Regular cardiac myocyte (primary cell): ENCODE measurements at places on chromosomes 1 and 21. TPM values are rescaled to one million over a fixed set of nuclear protein-coding genes. Genes with fewer than 3 reads are reported as not detected.

The SPSB1 gene
- total RNA-seq = 24.2 and 25.1 TPM in 2 replicates

The ZYG11A gene
- 0.28 and 2.3 TPM in 2 replicates for total RNA-seq

The OR2T11 gene
- total RNA-seq = not detected in 2 replicates

The C1QC gene
- not detected in 2 replicates for total RNA-seq

The RTCA gene
- 52.7 and 64.4 TPM in 2 replicates for total RNA-seq

The EDARADD gene
- total RNA-seq = under 0.01 and 0.19 TPM in 2 replicates

The PIGR gene
- under 0.01 TPM in 2 replicates for total RNA-seq

The TNFRSF9 gene
- total RNA-seq = 0.19 and 0.28 TPM in 2 replicates

The TRAF3IP3 gene
- not detected in 2 replicates for total RNA-seq

The FAM167B gene
- 0.38 and 2.0 TPM in 2 replicates for total RNA-seq

The PAQR6 gene
- 0.19 and 0.28 TPM in 2 replicates for total RNA-seq

The PKP1 gene
- under 0.01 and 0.19 TPM in 2 replicates for total RNA-seq

The CD1E gene
- total RNA-seq = not detected in 2 replicates

The USP16 gene
- total RNA-seq = 36.1 and 45.6 TPM in 2 replicates

The FALEC gene
- total RNA-seq = 0.28 TPM in 1 of 2 replicates, not detected in the other

The NRAS gene
- 39.2 and 80.5 TPM in 2 replicates for total RNA-seq

The SYT6 gene
- total RNA-seq = not detected in 2 replicates

The BARHL2 gene
- not detected in 2 replicates for total RNA-seq

The EFNA3 gene
- total RNA-seq = 0.77 and 3.1 TPM in 2 replicates

The RLF gene
- total RNA-seq = 24.9 and 40.0 TPM in 2 replicates

The CDA gene
- 0.85 TPM in 1 of 2 replicates, not detected in the other for total RNA-seq

The CCDC190 gene
- total RNA-seq = 1.1 and 2.1 TPM in 2 replicates

The MFSD2A gene
- 5.4 and 6.1 TPM in 2 replicates for total RNA-seq

The ERG gene
- 0.19 and 0.56 TPM in 2 replicates for total RNA-seq

The PPP1R12B gene
- total RNA-seq = 14.6 and 25.1 TPM in 2 replicates

The GRIK1 gene
- under 0.01 TPM in 1 of 2 replicates, not detected in the other for total RNA-seq

The KCNE2 gene
- not detected in 2 replicates for total RNA-seq

The NUDT4B gene
- 7.3 and 29.7 TPM in 2 replicates for total RNA-seq
